ENCODE measurements at places on chromosomes 13 and 19. TPM values are rescaled to one million over a fixed set of nuclear protein-coding genes. Genes with fewer than 3 reads are reported as not detected.
A peak's percentile ranks its signal among the peaks of the same experiment; 100 is the strongest.

GRCh38 chr19:1366296-1366695 is 17.4 kb upstream of the NDUFS7 start:
- DNase-seq, result no peak

DNA sequence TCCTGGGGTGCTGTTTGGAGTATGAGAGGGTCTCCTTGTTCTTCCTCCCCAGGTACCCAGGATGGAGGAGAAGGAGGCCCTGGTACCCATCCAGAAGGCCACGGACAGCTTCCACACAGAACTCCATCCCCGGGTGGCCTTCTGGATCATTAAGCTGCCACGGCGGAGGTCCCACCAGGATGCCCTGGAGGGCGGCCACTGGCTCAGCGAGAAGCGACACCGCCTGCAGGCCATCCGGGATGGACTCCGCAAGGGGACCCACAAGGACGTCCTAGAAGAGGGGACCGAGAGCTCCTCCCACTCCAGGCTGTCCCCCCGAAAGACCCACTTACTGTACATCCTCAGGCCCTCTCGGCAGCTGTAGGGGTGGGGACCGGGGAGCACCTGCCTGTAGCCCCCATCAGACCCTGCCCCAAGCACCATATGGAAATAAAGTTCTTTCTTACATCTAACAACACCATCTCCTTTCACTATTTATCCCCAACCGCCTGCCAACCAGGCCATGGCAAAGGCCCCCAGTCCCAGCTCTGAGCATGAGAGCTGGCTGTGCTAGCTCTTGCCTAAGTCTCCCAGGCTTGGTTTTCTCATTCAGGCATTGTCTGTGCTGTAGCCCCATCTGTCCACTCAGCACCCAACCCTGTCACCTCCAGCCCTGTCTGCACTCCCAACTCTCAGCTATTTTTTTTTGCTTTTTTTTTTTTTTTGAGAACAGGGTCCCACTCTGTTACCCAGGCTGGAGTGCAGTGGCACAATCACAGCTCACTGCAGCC is 11.2 kb downstream of the DKKL1 start:
- DNase-seq, result no peak

GRCh38 chr13:29935309-29935981 is 85.0 kb upstream of the UBL3 start:
- no peak for DNase-seq

- DNase-seq, result no peak
Observed at GRCh38 chr13:35961461-35962220, 169.5 kb downstream of the DCLK1 start.

- DNase-seq, result no peak
Observed at GRCh38 chr19:45766296-45766868, 2.7 kb downstream of the SIX5 start.

DNA sequence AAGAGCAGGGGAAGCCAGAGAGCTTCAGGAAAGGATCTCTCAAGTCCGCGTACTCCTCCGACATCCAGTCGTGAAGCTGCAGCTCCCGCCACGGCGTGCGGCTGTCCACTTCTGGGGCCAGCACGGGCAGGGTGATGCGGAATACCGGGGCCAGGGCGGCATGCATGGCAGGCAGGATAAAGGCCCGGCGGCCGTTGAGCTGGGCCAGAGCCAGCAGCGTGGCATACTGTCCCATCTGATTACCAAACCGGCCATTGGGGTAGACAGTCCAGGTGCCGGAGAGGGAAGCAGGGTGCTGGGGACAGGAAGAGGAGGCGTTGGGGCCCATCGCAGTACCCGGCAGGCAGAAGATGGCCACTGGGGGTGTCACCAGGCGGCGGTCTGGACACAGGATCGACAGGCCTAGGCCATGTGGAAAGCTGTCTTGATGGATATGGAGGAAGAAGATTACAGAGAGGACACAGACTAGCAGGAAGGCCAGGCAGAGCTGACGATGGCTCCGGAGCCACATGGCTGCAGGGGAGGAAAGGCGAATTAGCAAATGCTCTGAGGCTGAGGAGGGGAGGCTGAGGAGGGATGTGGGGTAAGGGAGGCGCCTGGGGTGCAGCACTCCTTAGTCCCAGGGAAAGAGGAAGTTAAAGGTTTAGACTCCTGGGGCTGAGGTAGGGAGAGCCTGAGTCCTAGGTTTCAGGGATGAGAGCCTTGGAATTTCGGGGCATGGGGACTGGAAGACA is 1.5 kb downstream of the FUT1 start:
- DNase-seq, result no peak

DNA sequence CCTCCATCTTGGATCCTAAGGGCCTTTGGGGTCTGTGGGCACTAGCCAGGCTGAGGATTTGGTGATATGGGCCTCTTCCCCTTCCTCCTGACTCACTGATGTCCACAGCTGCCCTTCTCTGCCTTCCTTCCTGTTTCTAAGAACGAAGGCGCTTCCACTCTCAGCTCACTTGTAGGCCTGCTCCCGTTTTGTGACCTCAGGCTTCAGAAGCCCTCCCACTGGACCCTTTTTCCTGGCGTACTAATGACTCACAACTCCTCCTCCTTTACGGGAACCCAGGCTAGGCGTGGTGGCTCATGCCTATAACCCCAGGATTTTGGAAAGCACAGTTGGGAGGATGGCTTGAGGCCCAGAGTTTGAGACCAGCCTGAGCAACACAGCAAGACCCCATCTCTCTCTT is 55.6 kb downstream of the TMED1 start:
- DNase-seq, result peak; percentile 55

DNA sequence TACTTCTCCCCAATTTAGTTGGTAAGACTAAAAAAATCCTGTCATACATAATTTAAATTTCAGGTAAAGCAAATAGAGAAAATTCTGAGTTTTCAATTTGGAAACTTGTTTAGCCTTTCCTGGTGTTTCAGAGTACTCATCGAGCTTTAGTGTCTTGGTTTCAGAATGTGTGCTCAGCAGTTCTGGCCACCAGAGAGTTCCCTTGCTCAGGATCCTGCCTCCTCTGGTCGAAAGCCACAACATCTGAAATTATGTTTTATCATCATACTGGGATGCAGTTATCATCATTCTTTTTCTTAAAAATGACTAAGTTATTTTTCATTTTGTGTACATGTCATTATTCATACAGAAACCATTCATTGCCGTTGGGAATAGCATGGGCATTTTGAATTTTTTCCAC is 263.2 kb upstream of the SPRY2 start:
- DNase-seq, result no peak

GRCh38 chr19:30235946-30236345 is 136.2 kb upstream of the ZNF536 start:
- no peak for DNase-seq

DNA sequence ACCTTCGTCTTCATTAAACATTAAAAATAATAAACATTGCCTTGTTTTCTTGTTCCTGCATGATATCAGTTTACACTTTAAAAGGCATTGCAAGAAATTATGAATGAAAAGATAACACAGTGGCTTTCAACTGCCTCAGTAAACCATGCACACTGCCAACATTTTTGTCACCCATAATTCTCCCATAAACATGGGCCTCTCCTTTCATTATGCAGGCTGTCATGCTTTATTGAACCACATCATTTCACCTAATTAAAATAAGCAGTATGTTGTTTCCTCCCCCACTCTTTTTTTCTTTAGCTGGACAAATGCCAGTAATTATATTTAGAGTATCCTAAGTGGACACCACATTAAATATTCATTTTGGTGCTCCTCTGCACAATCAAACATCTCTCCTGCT is 1566.5 kb upstream of the SLC10A2 start:
- no peak for DNase-seq

- DNase-seq, result no peak
Observed at GRCh38 chr13:105058517-105058916, 1476.9 kb downstream of the EFNB2 start.

GRCh38 chr19:50994129-50994528 is 7.3 kb downstream of the KLK8 start:
- DNase-seq, result no peak

GRCh38 chr13:77409412-77409811 is 82.5 kb upstream of the MYCBP2 start:
- DNase-seq, result no peak

DNA sequence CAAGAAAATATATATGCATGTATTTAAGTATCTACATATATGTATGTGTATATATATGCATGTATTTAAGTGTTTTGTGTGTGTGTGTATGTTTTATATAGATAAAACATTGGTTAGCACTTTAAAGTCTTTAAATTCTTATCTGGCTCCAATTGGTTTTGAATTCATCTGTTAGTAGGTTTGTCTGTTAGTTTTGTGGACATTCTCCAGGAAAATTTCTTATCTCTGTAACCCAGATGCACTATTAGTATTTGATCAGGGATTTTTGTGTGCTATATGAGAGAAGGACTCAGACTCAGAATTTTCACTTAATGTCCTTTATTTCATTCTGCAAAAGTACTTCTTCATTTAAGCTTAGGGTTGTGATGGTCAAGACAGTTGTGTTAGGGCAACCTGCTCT is 103.1 kb downstream of the ITGBL1 start:
- DNase-seq, result no peak

The ADGRE3 gene
- total RNA-seq, result not detected

The WDR88 gene
- total RNA-seq, result not detected

The MISP3 gene
- 25.6 TPM for total RNA-seq

The NDUFA13 gene
- 188 TPM for total RNA-seq

The OXGR1 gene
- 1.3 TPM for total RNA-seq

The CLEC17A gene
- total RNA-seq, result not detected

The PBX4 gene
- total RNA-seq, result 12.4 TPM

The FGF21 gene
- total RNA-seq, result not detected

The ASF1B gene
- total RNA-seq, result 12.4 TPM

The BSG gene
- total RNA-seq, result 463 TPM
